ENCODE measurements at places on chromosomes 7 and 10.

DNA sequence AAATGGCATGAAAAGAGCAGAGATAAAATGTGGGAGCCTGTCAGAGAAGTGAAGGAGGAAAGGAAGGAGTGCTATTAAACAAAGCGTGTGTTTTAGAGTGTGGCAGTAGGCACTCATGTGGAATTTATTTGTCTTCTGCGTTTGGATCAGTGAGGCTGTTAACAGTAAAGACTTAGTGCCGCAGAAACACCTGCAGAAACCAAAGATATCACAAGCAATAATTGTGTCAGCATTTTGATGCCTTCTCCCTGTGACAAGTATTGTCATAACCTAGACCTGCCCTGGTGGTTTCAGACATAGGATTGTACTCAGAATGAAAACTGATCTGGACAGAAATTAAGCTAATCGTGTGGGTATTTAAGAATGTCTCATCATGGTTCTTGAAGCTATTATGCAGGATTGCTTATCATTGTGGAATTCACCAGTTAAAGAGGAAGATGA is 191.0 kb downstream of the CAMK1D start:
- no peak for DNase-seq

DNA sequence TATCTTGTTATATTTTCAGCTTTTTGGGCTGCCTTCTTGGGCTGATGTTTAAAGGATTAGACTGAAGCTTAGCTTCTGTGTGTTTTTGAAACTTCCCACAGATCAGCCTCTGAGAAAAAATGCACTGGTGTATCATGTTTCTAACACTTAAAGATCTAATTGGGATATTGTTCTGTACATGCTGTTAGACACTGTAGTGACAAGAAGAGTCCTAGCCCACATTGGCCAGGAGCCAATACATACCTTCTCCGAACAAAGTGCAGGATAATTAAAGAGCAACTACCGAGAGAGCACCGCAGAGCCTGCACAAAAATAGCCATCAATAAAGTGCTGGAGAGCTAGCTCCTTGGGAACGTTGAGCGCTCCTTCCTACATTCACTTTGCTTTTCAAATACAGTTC is 289.4 kb upstream of the SP8 start:
- no peak for DNase-seq

DNA sequence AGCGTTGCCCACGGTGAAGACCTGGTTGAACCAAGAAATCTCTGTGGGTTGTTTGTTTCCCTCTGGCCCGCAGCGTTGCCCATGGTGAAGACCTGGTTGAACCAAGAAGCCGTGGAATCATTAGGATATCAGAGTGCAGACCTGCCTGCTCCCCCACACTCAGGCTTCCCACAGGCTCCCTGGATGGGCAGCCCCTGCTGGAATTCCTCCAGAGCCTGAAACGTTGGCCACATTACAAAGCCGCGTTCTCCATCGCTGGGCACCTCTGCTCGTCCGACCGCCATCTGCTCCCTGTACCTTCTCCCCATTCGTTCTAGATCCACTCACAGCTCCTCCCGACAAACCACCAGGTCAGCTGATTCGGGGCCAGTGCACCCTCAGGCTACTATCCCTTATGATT is 266.9 kb upstream of the SHH start:
- no peak for DNase-seq

- no peak for DNase-seq
Observed at GRCh38 chr7:129591868-129592267, 19.7 kb upstream of the NRF1 start.

- DNase-seq: no peak
Observed at GRCh38 chr10:100067466-100067865, 14.2 kb downstream of the CPN1 start.

DNA sequence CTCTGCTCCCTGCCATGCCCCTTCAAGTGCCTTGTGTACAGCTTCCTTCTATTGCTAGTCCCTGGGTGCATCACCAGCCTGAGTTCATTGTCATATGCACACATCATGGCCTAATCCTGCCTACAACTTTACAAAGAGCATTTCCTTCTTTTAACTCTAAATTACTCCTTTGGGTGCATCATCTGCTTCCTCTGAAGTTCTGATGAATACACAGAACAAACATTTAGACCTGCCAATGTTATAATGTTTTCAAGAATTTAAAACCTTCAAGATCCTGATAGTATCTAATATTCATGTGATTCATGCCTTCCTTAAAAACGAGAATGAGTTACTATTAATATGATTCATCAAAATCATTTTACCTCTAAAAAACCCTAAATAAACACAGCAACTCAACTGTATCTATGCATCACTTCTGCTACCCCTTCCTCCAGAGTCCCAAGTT is 357.1 kb downstream of the MAGI2 start:
- no peak for DNase-seq

DNA sequence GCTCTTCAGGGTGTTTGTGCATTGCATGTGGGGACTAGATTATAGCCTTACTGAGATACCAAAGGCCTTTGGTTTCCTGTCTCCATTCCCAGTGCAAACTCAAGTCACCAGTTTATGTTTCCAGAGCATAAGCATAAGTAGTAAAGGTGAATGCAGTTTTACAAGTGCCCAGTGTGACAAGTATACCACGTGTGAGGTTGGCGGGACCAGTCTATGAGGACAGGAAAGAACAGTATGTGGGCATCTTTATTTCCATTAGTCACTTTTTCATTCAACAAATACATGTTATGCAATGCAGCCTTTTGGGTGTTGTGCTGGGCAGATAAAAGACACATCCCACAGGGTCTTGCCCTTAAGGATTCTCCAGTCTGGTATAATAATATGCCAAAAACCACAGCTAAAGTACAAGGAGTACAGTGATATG is 146.5 kb downstream of the ARID5B start:
- DNase-seq: no peak

DNA sequence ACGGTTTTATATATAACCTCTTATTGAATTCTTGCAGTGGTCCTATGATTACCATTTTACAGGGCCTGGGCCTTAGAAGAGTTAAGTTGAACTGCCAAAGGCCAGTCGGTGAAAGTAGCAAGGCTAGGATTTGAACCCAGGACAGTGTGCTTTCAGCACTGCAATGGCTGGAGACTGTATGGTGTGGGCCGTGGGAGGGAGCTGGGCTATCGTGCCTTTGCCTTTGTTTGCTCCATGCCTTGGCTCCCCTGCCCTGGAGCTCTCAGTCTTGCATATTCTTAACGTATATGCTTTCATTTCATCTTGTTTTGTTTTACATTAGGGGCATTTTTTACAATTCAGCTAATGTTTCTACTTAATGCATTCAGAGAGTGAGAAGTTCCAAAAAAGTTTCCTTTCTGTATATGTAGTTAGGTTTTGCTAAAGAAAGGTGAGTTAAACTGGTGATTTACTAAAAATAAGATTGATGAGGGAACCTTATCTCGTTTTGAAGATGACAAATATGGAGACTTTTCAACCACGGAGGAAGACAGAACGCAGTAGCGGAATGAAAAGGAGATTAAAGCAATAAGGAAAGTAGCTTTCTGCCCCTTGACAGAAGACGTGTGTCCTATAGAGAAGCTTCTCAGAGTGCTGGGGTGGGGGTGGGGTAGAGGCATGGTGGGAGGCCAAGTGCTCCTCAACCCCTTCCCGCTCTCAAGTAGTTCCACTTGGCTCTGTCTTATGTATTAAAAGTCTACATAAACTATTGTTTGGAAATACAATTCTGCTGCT is 82.5 kb downstream of the RTKN2 start:
- DNase-seq: no peak

DNA sequence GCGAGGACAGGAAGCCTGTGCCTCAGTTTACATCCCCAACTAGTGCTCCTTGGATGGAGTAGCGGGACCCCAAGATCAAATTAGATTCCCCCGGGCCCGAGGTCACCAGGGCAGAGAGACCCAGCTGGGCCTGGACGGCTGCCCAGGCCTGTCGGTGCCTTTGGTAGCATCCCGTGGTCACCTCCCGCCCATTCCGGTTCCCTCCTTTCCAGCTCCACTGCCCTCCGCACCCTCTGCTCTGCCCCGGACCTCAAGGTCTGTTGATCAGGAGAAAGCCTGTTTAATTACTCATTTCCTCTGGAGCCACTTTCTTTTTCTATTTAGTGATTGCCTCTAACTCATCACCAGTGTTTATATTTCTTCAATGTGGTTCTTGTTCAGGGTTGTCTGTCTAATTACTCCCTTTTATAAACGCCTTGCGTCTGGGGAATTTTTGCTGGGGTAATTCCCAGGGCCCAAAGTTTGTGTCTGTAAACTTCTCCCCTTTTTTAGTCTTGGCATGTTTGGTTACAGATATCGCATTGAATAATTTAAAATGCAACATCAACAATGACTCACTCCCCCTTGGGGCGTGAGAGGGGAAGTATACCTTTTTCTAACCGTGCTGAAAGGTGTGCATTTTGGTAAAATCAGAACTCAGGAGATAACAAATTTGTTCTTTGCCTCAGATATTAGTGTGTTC is 1.9 kb downstream of the FOXK1 start:
- DNase-seq: no peak

DNA sequence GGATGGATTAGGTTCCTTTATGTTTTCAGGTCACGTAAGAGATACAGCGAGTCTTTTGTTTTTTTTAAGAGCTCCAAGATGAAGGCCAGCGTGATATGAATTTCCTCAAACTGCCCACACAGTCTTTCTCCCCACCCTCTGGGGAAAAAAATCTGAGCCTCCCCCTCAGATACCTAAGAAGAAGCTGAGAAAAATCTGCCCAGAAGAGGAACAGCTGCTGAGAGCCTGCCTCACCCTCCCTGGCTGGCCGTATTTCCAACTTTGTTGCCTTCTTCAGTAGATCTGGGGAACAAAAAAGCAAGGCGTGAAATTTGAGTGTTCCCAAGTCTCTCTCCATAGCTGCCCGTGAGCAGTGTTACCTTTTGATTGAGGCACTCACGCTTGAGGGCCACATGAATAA is 208.1 kb downstream of the KIAA1217 start:
- no peak for DNase-seq

- no peak for DNase-seq
Observed at GRCh38 chr10:22693371-22693784, 21.0 kb downstream of the PIP4K2A start.

DNA sequence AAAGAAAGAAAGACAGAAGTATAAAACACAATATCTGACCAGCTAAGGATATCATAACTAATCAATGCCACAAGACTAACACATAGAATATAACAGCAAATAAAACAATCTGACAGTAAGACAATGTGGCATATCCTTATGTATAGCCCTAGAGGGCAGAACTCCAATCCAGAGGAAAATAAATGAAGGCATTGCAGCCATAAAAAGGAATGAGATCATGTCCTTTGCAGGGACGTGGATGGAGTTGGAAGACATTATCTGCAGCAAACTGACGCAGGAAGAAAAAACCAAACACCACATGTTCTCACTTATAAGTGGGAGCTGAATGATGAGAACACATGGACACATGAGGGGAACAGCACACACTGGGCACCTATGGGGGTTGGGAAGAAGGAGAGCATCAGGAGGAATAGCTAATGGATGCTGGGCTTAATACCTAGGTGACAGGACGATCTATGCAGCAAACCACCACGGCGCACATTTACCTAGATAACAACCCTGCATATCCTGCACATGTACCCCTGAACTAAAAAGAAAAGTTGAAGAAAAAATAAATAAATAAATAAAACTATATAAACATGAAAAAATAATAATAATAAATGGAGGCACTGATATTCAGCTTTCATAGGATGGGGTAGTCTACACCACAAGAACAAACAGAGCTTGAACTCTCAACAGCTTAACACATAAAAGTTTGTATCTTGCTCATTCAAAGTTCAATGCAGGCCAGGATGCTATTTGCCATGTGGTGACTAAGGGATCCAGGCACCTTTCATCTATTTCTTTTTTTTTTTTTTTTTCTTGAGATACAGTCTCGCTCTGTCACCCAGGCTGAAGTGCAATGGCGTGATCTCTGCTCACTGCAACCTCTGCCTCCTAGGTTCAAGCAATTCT is 66.1 kb upstream of the KAT6B start:
- DNase-seq: no peak

All from GOT3 (cell line).